Mesenteric fat pad (tissue), 1 donor: ENCODE measurements at places on chromosomes 11 and 22. TPM values are rescaled to one million over a fixed set of nuclear protein-coding genes. Genes with fewer than 3 reads are reported as not detected.

Gene E2F8
- not detected for total RNA-seq

Gene ANGPTL5
- 0.58 TPM for total RNA-seq

Gene DUSP8
- 14.8 TPM for total RNA-seq

Gene TMEM132A
- 6.7 TPM for total RNA-seq

- DNase-seq: no peak
Observed at GRCh38 chr22:27022274-27022895, 365.0 kb downstream of the MIAT start.

DNA sequence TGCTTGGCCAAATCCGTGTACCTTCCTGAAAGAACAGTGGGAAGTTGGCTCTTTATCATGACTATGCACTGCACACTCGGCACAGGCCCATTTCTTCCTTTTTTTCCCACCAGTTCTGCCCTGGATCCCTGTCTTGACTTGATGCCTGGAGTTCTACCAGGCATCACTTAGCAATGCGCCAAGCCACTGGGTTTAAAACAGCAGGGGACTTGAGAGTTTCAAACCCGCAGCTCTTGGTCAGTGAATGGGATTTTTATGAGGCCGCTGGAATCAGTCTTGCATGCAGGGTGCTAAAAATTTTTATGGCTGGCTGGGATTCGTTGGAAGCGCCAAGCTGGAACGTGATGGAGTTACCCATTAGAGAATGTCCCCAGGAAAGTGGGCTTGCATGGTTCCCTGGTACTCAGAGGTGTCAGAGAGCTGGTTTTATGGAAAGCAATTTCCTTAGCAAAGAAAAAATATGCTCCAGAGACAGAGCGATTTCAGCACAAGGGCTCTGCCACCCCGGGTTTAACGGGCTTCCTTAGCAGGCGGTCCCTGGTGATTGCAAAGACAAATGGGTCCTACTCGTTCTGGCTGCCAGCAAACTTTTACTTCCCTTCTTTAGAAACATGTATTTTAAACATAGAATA is 432.9 kb downstream of the TENM4 start:
- no peak for DNase-seq

GRCh38 chr11:78417175-78417887 is at the start of gene GAB2:
Gene GAB2, minus strand, starts transcription at chr11:78417820. Its CDS starts 100 bp downstream, at chr11:78417720.
- no peak for DNase-seq

DNA sequence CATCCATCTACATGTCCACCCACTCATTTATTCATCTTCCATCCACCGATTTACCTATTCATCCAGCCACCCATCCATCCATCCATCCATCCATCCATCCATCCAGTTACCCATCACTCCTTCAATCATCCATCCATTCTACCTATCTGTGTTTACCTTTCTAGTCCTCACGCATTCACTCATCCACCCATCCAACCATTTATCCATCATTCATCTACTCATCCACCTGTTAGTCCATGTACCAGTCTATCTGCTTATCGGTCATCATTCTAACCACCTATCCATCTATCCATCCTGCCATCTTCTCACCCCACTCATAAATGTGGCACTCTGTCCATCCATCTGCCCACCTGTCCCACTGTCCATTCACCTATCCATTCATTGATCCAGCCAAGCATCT is 21.9 kb upstream of the MYEOV start:
- DNase-seq: no peak

- DNase-seq: no peak
Observed at GRCh38 chr11:96483374-96483955, 93.7 kb downstream of the JRKL start.

- DNase-seq: no peak
Observed at GRCh38 chr11:18495271-18495670, 31.5 kb downstream of the TSG101 start.

- no peak for DNase-seq
Observed at GRCh38 chr11:65115361-65116082, 2.0 kb downstream of the ZNHIT2 start.

DNA sequence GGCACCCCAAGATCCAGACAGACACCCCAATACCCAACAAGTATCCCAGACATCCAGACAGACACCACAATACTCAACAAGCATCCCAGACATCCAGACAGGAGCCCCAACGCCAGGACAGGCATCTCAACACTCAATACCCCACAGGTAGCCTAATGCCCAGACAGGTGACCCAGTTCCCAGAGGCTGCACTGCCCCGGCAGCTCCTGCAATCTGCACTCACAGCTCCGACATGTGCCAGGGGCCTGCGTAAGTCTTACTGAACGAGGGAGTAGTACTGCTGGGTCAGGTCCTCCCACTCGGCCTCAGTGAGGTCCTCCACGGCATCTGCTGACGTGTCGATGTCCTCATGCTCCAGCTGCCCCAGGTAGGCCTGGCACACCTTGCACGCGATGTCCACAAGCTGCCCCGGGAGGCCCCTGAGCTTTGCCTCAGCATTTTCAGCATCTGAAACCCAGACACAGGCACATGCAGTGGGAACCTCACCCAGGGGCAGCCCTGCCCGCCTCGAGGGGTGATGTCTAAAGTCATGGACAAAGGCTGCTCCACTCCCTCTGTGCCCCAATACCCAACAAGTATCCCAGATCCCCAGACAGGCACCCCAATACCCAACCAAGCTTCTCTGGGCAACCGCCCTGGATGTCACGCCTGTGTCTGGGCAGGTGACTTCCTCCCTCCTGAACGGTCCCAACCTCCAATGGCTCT is 16.6 kb downstream of the TTLL8 start:
- DNase-seq: no peak

- peak; percentile 28 for DNase-seq
Observed at GRCh38 chr11:36409152-36409816, 100.8 kb downstream of the TRAF6 start.

GRCh38 chr11:1523779-1524178 is 37.2 kb upstream of the MOB2 start:
- DNase-seq: no peak

DNA sequence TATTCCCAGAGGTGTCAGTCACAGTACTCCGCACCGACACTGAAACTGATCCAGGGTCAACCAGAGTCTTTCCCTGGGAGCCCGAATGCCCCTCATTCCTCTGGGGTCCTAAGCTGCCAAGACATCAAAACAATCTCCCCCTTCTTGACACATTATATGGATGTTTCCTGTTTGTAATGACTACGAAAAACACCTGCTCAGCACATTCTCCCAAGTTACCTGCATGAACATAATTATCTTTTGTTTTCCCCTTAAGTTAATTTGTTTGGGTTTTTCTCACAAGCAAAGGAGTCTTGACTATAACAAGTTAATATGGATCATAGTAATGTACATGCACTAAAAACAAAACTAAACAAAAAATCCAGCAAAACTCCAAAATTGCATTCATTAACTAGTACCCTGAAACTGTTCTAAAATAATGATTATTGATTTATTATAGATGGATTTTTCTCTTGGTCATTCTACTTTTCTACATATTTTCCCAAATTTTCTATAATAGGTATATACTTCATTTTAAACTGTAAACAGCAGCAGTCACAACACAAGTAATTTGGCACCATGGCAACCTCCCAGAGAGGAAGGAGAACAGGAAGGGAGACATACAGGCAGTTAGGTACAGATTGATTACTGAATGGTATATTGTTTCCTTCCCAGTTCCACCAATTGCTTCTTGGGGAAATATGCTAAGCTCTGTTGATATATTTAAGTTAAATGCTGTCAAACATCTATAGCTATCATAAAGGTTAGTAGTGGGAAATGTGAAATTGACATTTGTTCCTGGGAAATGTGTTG is 631.5 kb downstream of the METTL15 start:
- no peak for DNase-seq

- peak; percentile 95 for DNase-seq
Observed at GRCh38 chr11:2888266-2888968, 2.8 kb upstream of the CDKN1C start.

DNA sequence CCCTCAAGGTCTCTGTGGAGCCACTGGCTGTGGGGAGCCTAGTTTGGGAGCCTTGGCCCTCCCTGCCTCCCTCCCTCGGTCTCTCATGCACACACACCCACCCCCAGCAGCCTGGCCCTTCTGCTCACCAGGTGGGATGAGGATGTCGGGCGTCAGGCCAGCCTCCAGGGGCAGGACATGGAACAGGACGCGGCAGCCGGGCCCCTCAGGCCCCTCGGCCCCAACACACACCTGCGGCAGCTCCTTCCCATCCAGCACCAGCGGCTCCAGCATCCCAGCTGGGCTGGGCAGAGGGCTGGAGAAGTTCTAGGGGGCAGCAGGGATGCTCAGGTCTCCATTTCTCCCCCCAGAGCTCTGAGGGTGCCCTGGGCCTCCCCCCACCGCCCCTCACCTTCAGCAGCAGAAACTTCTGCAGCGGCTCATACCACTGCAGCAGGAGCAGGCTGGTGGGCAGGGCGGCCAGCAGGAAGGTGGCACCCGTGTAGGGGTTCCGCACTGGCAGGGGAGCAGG is 11.2 kb downstream of the MAP4K2 start:
- DNase-seq: peak; percentile 77

- DNase-seq: no peak
Observed at GRCh38 chr22:27004434-27004833, 347.0 kb downstream of the MIAT start.

- DNase-seq: no peak
Observed at GRCh38 chr11:76408171-76408965, 27.2 kb downstream of the GVQW3 start.

- no peak for DNase-seq
Observed at GRCh38 chr11:25298450-25298849, 801.6 kb downstream of the LUZP2 start.

- DNase-seq: no peak
Observed at GRCh38 chr11:44250421-44250820, 59.5 kb downstream of the ALX4 start.
